ENCODE measurements at places on chromosomes 4 and X.
A peak's percentile ranks its signal among the peaks of the same experiment; 100 is the strongest.

DNA sequence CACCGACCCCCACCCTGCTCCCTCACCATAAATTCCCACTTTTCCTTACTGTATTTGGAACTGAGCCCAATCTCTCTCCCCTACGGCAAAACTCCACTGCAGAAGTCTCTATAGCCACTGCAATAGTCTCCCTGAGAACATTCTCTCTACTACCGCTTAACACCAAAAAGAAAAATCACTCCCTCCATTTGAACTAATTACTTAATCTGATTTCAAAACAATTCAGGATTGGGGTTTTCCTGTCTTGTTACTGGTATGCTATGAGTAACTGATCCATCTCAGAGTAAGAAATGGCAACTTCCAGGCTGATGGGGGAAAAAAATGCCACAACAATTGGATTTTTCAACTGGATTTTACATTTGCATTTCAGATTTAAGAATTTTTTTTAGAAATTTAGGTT is 5.8 kb downstream of the PAPSS1 start:
- DNase-seq, result no peak

- DNase-seq, result no peak
Observed at GRCh38 chr4:87317527-87317926, 5.2 kb downstream of the HSD17B13 start.

- no peak for DNase-seq
Observed at GRCh38 chr4:112182604-112183003, 37.4 kb downstream of the FAM241A start.

DNA sequence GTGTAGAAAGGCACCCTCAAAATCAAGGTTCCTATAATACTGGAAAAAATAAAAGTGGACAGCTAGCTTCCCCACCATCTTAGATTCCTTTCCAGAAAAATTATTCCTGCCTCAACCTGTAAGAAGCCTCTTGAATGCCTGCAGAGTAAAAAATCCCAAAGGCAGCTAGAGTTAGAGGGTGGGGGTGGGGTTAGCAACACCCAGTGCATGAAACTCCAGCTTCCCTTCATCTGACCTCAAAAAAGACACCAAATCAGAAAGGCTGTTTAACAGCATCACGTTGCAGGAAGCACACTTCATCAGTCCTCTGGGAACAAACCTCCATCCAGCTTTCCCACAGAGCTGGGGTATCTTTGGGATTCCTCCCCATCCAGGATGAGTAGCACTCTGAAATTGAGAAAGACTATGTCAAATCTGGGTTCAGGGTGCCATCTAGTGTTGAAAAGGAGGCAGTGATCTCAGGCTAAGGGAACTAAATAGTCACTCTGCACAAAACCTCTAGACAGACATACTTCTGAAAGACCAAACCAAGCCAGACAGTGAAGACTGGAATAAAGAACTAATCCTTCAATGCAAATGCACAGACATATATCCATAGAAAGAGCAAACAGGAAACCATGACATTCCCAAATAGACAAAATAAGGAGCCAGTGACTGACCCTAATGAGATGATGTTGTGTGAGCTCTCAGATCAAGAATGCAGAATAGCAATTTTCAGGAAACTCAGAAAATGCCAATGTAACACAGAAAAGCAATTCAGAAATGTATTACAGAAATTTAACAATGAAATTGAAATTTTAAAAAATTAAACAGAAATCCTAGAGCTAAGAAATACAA is 97.9 kb downstream of the ARHGEF9 start:
- peak; percentile 5 for DNase-seq

DNA sequence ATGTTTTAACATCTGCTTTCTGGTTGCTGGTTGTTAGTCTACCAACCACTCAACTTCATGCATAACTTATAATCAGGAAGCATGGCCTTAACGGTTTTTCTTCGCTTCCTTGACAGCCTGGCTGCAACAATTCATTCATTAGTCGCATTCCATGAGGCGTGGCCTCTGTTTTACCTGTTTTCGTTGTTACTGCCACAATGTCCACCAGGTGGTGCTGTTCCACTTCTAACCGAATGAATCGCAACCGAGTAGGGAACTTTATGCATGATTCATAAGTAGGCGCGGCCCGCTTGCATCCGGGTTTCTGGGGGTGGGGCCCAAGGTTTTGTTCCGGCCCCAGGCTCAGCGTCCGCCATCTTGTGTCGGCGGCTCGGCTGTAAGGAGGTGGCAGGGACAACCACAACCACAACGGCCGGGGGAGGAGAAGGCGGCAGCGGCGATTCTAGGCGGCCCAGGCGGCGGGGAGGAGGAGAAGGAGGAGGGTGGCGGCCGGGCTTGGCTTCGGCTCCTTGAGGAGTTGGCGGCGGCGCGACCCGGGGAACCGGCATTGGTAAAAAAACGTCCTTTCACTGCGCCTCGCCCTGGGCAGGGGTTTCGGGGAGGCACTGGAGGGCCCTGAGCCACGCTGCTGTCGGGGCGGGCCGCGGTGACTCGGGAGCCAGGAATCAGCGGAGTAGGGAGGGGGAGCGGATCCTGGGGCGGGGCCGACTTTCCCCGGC is at the start of gene UBA1:
TSS of gene UBA1 (plus strand) at position 355 of the 719 bp plus-strand sequence. CDS start 4,974 bp downstream, outside the sequence.
- DNase-seq, result peak; percentile 93

DNA sequence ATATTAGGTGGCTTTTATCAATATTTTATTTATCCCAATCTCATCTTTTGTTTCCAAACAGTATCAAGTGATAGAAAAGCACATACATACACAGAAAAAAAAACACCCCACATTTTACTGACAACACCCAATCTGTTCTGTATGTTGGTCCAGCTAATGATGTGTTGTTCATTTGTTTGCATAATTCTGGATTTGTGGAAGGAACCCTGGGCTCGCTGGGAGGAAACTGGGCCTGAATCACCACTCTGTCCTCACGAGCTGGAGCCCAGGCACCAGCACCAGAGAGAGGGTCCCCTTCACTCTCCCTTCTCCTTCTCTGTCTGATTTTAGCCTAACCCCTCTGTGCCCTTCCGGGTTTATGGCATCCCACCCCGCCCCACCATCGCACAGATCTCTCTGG is 79.8 kb downstream of the PSAPL1 start:
- no peak for DNase-seq

- DNase-seq, result peak; percentile 12
Observed at GRCh38 chr4:185165605-185166063, 22.6 kb downstream of the SLC25A4 start.
